ENCODE measurements at places on chromosomes 2 and 18. TPM values are rescaled to one million over a fixed set of nuclear protein-coding genes. Genes with fewer than 3 reads are reported as not detected.

ALLC gene
- total RNA-seq, result not detected

TCF23 gene
- not detected for total RNA-seq

MYL1 gene
- total RNA-seq, result not detected

DPP10 gene
- total RNA-seq, result not detected

DLX2 gene
- total RNA-seq, result not detected

STPG4 gene
- total RNA-seq, result 0.12 TPM

RAX gene
- not detected for total RNA-seq

TSGA10 gene
- 3.7 TPM for total RNA-seq

CNOT11 gene
- 21.0 TPM for total RNA-seq

SLC9A4 gene
- not detected for total RNA-seq

LIPT1 gene
- 7.4 TPM for total RNA-seq

UGT1A7 gene
- not detected for total RNA-seq

SLC11A1 gene
- 0.25 TPM for total RNA-seq

C2orf78 gene
- not detected for total RNA-seq

MAP2 gene
- 13.4 TPM for total RNA-seq

GCG gene
- not detected for total RNA-seq

CHPF gene
- 327 TPM for total RNA-seq

ALPG gene
- total RNA-seq, result not detected

UGT1A5 gene
- not detected for total RNA-seq

TLX2 gene
- total RNA-seq, result not detected

ANKRD30BL gene
- not detected for total RNA-seq

ZSWIM2 gene
- 0.62 TPM for total RNA-seq

COLEC11 gene
- total RNA-seq, result not detected

PSMA8 gene
- not detected for total RNA-seq

SPATA3 gene
- not detected for total RNA-seq

MERTK gene
- 0.37 TPM for total RNA-seq

CFAP65 gene
- not detected for total RNA-seq

LBX2 gene
- 2.0 TPM for total RNA-seq

MTA3 gene
- total RNA-seq, result 32.5 TPM

MDH1B gene
- 1.6 TPM for total RNA-seq

DRC1 gene
- 0.22 TPM for total RNA-seq

PSD4 gene
- 5.1 TPM for total RNA-seq

PLEKHH2 gene
- total RNA-seq, result 11.7 TPM

REG1A gene
- total RNA-seq, result not detected

AGBL5 gene
- 23.9 TPM for total RNA-seq

CFAP221 gene
- total RNA-seq, result not detected

SDC1 gene
- total RNA-seq, result 117 TPM

ACTR3 gene
- total RNA-seq, result 472 TPM

NT5C1B gene
- total RNA-seq, result 0.33 TPM

LMAN2L gene
- 24.0 TPM for total RNA-seq

LOXHD1 gene
- not detected for total RNA-seq

TTN gene
- 1.7 TPM for total RNA-seq

PRKAG3 gene
- not detected for total RNA-seq

ARPC2 gene
- 448 TPM for total RNA-seq

E2F6 gene
- 13.8 TPM for total RNA-seq

EPG5 gene
- total RNA-seq, result 62.5 TPM

SEPTIN2 gene
- 328 TPM for total RNA-seq

TET3 gene
- total RNA-seq, result 4.2 TPM

HOXD12 gene
- 0.33 TPM for total RNA-seq

TMEM247 gene
- not detected for total RNA-seq

DNAH6 gene
- 0.12 TPM for total RNA-seq

MARCHF4 gene
- total RNA-seq, result 3.1 TPM
